Activated T-cell treated with anti-CD3 and anti-CD28 coated beads for 4 hours (primary cell): ENCODE measurements at places on chromosomes 1 and 21.

- no peak for DNase-seq
These were observed 214.7 kb upstream of the PTGFR start for GRCh38 chr1:78275906-78276685.

DNA sequence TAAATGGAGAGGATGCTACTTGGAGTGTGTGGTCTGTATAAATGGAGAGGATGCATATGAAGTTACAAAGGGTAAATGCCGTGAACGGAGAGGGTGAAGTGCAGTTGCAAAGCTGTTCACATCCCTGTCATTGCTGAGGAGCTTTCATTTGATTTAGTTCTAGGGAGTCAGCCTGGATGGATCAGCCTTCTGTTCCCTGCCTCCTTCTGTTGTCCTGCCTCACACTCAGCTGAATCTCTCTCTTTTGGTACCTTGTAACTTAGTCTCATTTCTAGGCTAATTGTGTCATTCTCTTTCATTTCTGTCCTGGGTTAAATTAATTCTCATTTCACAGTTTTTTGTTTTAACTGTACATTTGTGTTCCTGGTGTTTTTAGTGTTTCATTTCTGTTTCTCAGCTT, 133.2 kb upstream of the COL6A1 start:
- DNase-seq = no peak

DNA sequence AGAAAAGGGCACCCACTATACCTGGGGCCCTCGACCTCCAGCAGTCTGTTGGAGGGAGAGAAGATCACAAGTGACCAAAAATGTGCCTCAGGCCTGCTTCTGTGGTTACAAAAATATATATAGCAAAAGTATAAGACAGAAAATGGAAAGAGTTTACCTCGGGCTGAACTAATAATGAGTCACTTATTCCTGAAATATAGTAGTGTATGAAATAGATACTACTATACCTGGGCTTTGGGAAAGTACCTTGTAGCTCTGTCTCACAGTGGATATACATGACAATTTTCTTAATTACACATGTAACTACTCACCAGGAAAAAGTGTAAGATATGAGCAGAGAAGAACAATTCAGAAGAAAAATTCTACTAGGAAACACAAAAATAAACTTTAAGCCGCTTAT, 7.3 kb upstream of the APCS start:
- no peak for DNase-seq

DNA sequence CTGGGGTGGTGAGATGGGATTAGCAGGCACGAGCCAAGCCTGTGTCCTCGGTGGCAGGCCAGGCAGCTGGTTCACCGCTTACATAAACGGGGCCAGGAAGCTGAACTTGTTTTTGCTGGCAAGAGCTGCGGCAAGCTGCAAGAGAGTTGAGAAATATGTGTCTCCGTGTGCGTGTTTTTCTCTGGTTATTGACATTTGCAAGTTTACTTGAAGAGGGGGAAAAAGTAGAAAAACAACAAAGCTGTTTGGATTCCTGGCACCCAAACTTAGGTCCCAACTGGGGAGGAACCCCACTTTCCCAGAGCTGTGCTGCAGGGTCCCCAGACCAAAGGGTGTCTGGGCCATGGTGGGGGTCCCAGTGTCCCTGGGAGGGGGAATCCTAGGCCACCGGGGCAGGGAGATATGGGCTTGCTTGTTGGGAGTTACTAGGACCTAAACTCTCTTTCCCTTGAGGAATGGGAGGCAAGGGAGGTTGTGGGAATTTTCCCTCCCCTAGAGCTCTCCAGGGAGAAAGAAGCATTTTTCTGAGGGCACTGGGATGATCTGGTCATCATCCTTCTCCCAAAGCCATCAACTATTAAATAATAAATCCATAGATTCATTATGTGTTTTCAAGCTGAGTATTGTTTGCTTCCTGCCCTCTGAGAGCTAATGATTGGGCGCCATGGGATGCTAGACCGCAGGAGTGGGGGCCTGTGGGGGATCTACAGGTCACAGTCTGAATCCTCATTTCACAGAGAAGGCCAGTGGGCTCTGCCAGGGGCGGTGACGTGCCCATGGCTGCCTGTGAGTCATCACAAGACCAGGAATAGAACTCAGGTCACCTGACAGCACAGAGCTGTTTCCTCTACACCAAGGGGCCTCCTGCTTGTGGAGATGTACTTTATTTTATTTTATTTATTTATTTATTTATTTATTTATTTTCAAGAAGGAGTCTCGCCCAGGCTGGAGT, 14.8 kb downstream of the IL6R start:
- no peak for DNase-seq

DNA sequence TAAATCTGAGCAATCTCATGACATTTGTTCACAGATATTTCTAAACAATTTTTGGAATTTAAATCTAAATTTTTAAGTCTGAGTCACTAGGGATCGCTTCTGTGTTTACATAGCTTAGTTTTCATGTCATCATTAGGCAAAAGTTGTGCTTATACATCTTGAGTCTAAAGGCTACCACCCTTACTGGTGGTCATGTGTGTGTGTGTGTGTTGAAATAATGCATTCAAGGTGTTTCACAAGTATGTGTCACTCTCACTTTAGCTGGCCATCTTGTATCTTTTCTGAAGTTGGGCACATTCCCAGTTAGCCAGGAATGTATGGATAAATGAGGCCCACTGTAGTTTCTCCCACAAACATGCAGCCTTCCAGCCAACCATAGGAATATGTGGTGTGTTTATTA, 1162.5 kb upstream of the PRMT6 start:
- DNase-seq = no peak

- DNase-seq = no peak
These were observed 15.0 kb downstream of the SLC6A9 start for GRCh38 chr1:44016041-44016889.

GRCh38 chr1:205351984-205352713, 4.6 kb downstream of the KLHDC8A start:
- DNase-seq = no peak

DNA sequence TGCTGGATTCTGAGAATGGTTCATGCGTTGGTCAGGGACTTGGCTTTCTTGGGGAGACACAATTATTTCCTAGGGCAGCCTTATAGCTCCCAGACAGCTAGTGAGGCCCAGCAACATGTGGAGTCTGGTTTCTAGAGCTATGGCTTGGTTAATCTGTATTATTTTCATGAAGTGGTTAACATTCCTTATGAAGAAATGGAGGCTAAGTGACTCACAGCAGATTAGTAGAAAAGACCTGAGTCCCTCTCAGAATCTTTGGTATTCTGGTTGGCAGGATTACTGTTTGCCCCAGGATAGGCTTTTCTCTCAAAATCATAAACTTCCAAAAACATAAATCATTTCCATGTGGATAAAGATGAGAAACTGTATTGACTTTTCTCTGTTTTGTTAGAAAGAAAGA, 42.3 kb downstream of the DUSP10 start:
- DNase-seq = no peak

DNA sequence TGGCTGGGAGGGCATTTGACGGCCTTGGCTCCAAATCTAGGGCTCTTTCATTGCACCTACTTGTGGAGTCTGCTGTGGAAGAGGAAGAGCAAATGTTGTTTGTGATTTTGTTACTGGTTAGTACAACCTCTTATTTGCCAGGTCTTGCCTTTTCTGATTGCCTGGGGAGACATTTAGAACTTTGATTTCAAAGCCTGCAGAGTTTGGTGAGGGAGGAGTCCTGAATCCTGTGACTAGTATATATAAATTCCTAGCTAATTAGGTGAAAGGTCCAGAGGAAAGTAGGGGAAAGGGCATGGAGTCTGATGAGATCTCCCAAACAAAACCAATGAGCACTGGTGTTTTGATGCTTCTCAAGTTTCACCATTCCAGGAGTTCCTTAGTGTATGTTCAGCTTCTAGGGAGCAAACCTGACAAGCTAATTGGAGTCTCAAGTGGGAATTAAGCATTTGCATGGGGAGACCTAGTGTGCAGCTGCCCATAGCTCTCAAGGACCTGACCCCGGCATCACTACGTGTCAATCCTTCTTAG, 5.1 kb upstream of the HMGCS2 start:
- DNase-seq = no peak

DNA sequence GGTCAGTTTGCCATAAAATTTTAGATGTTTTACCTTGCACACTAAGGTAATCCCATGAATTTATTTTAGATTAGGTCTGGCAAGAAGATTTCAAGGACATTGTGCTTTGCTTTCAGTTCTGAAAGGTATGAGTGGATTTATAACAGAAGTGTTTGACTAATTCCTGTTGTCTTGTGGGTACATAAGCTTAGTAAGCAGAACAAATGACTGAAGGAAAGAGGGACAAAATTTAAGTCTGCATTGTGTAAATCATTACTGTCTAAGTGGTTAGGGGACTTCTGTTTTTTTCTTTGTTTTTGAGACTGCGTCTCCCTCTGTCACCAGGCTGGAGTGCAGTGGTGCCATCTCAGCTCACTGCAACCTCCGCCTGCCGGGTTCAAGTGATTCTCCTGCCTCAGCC, 60.1 kb downstream of the PKN2 start:
- no peak for DNase-seq

DNA sequence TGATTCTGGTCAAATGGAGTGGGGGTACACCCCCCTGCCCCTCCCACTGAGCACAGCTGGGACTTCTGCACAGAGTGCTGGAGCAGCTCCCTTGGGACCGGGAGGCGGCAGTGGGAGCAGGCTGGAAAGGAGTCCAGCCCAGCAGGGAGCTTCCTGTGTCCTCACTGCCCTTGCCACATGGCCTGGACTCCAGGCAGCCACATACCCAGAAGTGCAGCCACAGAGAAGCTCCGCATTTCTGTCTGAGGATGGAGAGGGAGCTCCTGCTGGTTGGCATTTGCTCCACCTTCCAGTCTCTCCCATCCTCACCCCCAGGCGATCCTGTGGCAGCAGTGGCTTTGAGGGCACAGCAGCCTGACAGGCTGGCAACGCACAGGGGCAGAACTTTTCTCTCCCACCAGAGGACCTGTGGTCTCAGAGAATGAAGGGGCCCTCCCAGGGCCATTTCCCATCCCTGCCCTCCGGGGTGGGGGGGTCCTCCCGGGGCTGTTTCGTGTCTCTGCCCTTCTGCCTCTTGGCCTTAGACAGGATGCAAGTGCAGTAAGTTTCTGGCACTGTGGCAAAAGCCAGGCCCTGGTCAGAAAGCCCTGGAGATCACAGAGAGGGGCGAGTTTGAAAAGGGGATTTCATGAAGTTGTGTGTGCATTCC, 103.6 kb upstream of the COL6A1 start:
- no peak for DNase-seq

DNA sequence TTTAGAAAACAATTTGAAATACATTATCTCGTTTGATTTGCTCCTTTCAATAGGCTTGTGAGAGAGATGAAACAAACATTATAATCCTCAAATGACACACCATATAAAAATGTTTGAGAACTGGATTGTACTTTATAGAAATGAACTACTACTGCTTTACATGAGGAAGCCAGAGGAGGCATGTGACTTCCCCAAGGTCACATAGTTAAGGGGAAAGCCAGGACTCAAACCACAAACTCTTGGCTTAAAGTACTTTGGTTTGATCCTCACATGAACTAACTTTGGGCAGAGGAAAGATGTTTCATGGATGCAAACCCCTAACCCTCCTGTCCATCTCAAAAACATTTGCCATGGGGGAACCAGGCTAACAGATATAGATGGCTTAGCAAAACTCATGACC, 4.7 kb downstream of the ARHGEF11 start:
- no peak for DNase-seq

DNA sequence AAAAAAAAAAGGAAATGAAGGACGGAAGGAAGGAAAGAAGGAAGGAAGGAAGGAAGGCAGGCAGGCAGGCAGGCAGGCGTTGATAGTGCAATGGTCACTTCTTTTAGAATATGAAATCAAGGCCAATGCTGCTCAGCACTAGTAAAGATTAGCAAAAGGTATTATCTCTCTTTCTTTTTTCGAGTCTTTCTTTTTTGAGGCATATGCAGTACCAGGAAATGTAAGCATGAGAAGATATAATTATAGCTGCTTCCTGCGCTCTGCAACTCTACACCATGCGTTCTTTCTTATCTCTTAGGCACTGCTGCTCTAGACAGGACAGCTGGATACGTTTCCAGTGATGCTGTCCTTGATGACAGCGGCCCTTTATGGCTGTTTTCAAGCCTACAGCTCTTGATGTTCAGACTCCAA, 1512.5 kb upstream of the B3GALT2 start:
- no peak for DNase-seq

- no peak for DNase-seq
These were observed 804.8 kb downstream of the USP25 start for GRCh38 chr21:16534408-16535101.

- no peak for DNase-seq
These were observed 39.1 kb downstream of the KANK4 start for GRCh38 chr1:62280150-62280549.
